CD4-positive, alpha-beta T cell treated with Interleukin-6 for 4 hours (primary cell): ENCODE measurements at places on chromosomes 6 and 20.

DNA sequence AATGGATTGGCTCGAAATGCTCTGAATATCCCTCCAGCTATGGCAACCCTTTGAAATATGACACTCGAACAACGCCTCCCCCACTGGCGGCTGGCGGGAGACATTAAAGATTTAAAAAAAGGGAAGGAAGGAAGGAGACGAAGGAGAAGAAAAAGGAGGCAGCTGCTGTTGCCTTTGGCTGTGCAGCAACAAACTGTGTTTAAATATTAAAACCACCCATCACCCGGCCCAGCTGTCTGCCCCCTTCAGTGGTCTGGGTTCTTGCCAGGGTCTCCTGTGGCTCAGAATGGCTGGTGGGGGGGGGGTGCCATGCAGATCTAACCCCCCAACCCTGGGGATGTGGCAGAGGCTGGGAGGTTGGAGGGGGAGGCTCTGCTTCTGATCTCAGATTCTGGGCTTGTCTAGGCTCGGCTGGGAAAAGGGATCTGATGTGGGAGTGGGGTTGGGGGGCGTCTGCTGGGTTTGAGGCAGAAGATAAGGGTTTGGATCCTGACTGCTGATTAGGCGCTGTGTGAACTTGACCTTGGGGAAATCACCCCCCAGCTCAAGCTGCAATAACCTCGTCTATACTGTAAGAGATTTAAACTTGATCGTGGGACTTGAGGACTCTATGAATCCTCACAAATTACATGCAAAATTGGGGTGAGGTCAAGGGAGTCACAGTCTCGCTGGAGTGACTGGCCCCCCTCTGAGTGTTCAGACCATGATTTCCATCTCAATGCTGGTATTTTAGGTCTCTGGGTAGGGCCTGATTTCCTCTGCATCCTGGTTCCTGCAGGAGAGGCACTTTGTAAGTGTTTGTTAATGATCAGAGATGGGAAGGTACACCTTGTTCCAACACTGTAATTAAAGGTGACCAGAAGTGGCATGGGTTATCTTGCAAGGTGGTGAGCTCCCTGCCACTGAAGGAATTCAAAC is 40.3 kb upstream of the BLCAP start:
- DNase-seq, result no peak

- DNase-seq, result no peak
Observed at GRCh38 chr6:119361209-119361608, 11.6 kb upstream of the MAN1A1 start.

DNA sequence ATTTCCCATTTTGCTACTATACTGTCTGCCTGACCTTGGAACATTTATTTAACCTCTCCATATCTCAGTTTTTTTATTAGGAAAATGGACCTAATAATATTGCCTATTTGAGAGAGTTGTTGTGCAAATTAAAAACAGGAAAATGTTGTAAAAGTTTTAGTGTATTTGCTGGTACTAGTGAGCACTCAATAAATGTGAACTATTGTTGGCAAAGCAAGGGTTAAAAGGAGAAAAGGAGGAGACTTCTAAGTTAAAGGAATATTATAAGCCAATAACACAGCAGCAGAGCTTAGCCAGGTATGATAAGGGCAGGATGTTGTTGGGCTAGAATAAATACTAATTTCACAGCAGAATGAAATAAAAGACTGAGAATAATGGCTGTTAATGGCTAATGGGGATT is 211.9 kb upstream of the FUT9 start:
- DNase-seq, result no peak

- DNase-seq, result no peak
Observed at GRCh38 chr6:105250533-105250932, 70.7 kb upstream of the POPDC3 start.

GRCh38 chr20:25247518-25247955 is 348 bp upstream of the PYGB start:
- peak; percentile 39 for DNase-seq

- no peak for DNase-seq
Observed at GRCh38 chr6:125421836-125422235, 120.1 kb upstream of the HDDC2 start.

DNA sequence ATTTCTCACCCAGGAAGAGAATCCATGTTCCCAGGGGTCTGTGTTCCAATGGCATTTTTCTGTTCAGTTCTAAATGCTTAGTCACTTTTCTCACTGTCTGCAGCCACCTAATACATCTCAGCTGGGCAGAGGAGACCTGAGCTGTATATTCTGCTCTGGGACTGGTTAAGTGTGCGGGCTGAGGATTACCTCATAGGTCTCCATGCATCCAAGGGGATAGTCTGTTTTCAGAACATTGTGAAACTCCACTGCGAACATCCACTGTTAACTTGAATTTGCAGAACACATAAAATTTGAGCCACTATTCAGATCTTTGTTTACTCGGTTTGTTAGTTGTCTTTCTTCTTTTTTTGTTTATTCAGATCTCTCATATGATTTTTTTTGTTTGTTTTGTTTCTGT is 947.1 kb downstream of the TFAP2A start:
- DNase-seq, result no peak

GRCh38 chr20:51575486-51575885 is 33.0 kb upstream of the NFATC2 start:
- DNase-seq, result no peak

DNA sequence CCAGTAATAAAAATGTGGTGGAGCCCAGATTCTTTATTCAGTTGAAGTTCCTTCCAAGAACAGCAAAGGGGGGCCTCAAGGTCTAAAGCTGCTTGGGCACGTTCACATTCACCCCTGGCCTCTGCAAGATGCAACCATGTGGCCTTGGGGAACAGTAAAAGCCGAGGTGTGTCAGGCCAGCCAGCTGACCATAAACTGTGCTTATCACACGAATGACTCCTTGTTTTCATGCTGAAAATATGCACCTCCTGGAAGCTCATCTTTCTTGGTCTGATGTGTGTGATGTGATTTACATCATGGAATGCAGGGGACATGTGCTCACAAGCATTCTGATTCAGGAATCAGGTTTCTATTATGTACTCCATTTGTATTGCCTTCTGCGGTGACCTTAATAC is 211.6 kb upstream of the MARCKS start:
- no peak for DNase-seq

GRCh38 chr20:63957004-63957689 is 931 bp upstream of the UCKL1 start:
- peak; percentile 84 for DNase-seq

GRCh38 chr6:2877057-2877882 is 25.8 kb downstream of the SERPINB9 start:
- no peak for DNase-seq

DNA sequence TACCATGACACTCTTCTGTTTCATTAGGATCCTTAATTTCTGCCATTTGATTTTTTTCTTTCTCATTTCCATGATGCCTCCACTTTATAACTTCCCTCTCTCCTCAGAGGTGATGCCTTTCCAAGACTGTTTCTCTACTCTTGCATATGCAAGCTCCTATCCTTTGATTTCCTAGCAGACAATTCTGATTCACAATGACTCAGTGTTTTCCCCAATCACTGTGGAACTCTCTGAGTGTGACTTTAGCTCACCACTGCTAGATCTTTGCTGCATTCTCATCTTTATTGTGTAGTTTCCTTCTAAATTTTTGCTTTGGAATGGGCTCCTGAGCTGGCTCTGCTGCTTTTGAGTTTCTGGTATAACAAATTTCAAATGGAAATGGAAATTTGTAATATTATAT is 184.9 kb downstream of the TINAG start:
- DNase-seq, result no peak

- peak; percentile 62 for DNase-seq
Observed at GRCh38 chr6:158009114-158009891, 27.6 kb downstream of the SYNJ2 start.

- DNase-seq, result no peak
Observed at GRCh38 chr20:49866051-49866450, 49.3 kb downstream of the SPATA2 start.

- peak; percentile 40 for DNase-seq
Observed at GRCh38 chr20:53592992-53593465, 610 bp downstream of the ZNF217 start.

GRCh38 chr6:135025775-135026174 is 28.8 kb downstream of the HBS1L start:
- no peak for DNase-seq

DNA sequence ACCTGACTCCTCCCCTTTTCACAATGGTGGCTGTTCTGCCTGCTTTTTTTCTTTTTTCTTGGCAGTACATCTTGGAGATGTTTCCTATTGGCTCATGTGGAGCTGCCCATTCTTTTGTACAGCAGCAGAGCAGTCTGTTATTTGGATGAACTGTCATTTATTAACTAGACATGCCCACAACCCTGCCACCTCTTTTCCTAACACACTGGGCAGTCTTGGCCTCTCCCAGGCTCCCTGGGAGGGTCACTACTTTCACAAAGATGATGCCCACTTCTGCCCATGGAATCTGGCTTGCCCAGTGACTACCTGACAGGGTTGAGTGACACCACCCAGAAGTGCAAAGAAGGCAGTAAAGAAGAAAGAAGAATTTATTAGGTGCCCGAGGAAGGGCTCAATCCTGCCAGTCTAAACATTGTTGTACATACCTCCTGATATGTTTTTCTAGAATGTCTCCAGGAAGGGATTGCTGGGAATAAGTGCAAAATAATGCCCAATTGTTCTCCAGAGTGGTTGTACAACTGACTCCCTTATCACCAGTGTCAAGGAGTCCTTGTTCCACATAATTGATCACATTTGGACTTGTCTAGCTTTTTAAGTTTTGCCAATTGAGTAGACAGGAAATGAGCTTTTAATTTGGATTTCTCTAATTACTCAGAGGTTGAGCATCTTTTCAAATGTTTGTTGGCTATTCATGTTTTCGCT is 19.7 kb upstream of the SCRT2 start:
- no peak for DNase-seq

GRCh38 chr6:139940741-139941729 is 566.6 kb upstream of the CITED2 start:
- DNase-seq, result no peak
